Amniotic stem cell (primary cell): ENCODE measurements at places on chromosomes 1 and 21.

DNA sequence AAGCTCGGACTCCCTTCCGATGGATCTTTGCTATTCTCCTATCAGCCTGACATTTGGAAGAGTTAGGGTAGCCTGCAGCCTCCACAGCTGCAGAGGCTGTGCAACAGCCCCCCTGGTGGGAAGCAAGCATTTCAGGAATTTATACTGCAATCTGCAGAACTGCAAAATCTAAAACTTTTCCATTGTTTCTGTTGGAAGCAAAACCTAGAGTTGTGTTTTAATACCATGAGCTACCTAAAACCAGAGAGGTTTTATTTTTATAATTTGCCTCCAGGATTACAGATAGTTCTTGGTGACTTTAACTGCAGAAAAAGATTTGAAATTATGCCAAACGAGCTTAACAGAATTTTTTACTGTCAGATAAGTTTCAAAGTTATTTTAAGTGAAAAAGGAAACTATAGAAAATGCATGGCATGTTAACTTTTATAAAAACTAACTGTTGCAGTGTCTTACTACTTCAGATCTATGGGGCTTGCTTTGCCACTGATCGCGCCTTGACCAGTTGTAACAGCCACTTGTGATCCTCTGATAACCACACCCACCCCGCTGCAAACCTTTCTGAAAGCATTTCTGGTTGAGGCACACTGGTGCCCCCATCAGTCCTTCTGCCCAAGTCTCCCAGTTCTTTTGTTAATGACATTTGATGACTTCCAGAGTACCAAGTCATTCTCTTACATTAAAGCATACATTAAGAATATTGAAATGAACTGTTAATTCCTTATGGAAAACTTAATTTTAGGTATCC is 64.8 kb downstream of the PRDM2 start:
- DNase-seq = no peak

- no peak for DNase-seq
Measured at GRCh38 chr21:41660748-41661147, 106.1 kb downstream of the RIPK4 start.

GRCh38 chr1:2801535-2802291 is at the start of gene TTC34:
TSS of gene TTC34 (minus strand) at chr1:2801693. CDS start at chr1:2800827, 866 bp downstream.
- DNase-seq = no peak

GRCh38 chr1:11391886-11392285 is 87.1 kb upstream of the DISP3 start:
- no peak for DNase-seq

DNA sequence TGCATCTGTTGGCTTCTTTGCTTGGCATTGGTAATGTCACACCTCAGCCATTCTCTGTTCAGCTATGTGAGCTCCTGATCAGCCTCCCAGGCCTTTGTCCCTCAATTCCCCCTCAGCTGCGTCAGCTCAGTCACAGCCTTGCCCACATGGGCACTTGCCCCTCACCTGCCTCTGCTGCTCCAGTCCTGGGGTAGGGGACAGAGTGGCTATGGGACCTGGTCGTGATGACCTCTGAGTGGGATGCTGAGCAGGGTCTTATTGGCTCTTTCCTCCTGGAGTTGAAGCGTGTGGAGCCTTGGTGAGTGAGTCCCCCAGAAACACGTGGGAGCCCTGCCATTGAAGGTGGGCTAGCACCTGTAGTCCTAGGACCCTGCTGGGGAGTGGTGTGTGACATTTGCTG is 61.4 kb upstream of the TLR5 start:
- DNase-seq = no peak

GRCh38 chr21:28633839-28634555 is 358.7 kb downstream of the LTN1 start:
- DNase-seq = peak; percentile 29
